ENCODE measurements at places on chromosomes 3 and 15.

- DNase-seq = no peak
Observed at GRCh38 chr3:106058475-106058874, 189.7 kb upstream of the CBLB start.

GRCh38 chr3:46946856-46947545 is 29.5 kb downstream of the CCDC12 start:
- peak; percentile 26 for DNase-seq

DNA sequence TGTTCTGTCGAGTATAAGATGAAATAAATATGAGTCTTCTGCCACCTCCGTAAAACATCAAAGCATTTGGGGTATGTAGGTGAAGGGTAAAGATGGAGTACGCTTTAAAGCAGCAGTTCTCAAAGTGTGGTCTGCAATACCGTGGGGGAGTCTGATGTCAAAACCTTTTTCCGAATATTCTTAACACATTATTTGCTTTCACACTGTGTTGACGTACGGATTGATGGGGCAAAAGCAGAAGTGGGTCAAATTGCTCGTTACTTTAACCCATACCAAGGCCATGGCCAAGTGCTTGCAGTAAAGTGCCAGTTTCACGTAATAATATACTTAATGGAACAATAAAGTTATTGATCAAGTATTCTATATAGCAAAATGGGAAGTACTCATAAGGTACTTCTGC is 36.3 kb downstream of the PAK2 start:
- no peak for DNase-seq

DNA sequence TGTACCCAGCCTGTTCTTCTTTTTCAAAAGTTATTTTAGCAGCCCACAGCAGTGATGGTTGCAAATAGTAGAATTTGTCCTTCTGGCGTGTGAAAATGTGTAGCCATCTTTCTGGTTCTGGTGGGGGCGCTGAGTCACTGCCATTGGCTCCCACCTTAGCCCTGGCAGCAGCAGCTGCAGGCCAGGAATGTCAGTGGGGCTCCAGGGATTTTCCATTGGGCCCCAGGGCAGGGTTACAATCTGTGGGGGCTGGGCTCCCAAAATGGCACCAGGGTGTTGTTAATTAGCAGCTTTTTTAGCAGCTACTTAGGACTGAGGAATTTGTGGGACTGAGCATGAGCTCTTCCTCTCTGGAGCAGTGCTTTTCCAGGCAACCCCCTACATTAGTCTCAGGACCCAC is 38.9 kb downstream of the TOPAZ1 start:
- DNase-seq = no peak

DNA sequence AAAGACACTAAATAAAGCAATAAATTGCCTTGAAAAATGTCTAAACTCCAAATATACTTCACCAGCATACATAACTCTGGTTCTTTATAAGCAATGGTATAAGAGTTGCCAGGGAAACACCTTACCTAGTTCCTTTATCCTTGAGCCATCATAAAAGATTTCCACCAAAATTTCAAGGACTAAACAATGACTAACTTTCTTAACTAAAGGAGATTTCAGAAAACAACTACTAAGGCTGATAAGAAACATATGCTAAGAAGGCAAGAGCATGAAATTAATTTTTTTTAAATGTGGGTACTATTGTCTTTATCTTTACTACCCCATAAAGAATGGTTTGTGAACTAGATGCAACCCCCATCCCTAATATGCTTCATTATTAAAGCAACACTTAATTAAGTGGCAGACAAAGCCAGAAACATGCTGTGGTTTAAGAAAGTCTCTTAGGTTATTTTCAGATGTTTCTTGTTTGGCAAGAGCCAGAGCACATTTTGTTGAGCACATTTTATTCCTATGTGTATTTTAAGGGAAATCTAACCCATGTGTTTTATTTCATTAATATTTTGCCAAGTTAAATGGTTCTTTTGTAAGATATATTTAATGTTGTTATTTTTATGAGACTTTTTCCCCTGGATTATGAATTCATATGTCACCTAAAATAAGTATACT is 17.4 kb upstream of the VEPH1 start:
- no peak for DNase-seq

DNA sequence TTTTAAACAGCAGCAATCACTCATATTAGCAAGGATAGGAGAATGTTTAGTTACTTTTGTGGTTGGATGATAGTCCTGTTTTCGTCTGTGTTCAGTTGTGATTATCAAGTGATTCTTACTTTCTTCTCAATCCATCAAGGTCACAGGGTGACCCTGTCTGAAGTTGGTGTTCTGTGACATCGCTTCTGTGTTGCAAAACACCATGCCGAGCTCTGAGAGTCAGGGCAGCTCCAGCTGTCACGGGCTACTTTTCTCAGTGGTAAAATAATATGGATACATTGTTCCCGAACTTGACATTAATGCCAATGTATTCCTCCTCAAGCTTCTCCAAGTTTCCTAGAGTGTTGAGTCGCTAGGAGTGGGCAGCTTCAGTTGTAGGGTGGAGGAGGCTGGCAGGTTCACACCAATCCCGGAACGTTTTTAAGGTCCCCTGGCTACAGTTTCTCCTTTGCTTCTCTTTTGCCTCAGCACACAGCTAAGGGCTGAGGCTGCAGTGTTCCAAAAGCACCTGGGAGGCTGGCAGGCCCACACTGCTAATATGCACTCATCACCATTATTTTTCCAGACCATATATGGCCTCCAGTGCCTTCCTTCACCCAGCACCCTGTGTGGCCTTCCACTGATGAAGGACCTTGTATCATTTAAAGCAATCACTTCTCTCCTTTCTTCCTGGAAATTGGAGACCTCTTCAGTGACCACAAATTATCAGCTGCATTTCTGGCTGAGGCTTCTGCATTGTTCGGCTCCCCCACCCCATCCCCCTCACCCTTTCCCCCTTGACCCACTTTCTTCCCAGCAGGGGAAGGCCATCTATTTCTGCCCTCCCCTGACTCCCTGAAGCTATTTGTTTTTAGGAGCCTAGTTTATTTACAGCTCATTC is 25.8 kb downstream of the COLQ start:
- no peak for DNase-seq

DNA sequence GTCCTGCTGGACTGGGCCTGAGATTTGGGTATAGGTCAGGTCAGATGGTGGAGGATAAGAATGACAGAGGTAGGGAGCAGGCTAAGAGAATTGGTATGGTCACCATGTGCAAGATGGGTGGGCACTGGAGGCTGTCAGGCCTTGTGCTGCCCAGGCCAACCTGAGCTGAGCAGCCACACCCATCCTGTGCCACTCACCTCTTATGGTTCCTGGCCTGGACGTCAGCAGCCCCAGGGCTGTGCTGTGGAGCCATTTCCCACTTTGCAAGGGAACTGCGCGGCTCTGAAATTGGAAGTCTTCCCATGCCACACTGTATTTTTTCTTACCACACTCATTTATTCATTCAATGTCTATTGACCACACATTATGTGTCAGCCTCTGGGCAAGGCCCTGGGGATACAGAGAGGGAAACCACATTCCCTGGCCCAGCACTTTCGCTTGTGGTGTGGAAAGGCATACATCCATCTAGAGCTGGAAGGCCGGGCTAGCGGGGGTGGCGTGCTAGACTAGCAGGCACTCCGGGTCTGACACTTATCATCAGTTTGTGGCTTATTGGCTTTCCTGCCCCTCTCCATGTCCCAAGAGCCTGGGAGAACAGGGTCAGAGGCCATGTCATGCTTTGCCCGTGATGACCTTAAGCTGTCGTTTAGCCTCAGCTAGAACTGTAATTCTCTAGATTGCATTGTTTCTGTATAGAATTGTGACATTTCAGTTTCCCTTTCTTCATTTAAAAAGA is 51.1 kb upstream of the POLG start:
- no peak for DNase-seq

- DNase-seq = no peak
Observed at GRCh38 chr3:136249091-136249490, 1.0 kb upstream of the PCCB start.

DNA sequence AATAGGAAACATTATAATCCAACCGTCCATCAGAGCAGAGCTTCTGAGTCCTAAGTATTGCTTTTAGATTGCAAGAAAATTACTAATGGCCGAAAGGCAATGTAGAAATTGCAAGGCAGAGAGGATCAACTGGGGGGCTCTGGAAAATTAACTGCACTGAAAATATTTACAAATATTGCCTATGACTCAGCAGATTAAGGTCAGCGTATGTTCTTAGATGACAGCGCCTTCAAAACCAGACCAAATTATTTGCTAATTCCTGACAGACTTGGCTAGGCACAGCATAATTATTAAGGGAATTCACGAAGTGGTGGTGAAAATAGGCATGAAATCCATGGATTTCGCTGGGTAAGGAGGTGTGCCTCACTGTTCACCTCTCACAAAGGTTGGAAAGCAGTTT is 947.7 kb downstream of the TUSC7 start:
- no peak for DNase-seq

DNA sequence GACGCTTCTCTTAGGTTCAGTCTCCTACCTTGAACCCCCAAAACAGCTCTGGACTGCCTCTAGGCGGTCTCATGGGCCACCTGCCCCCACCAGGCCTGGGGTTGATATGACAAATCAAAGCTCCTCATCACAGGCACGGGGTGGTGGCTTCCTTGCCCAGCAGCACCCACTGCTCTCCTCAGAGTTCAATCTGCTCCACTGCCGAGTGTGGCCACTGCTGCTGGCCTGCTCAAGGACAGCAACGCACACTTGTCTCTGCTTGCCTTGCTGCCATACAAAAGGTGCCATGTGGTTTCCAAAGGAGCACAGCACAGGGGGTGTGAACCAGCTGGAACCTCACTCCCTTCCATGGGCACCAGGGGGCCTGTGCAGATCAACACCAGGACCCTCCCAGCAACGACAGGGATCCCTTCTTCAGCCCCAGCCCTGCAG is 10.2 kb downstream of the KBTBD13 start:
- no peak for DNase-seq

DNA sequence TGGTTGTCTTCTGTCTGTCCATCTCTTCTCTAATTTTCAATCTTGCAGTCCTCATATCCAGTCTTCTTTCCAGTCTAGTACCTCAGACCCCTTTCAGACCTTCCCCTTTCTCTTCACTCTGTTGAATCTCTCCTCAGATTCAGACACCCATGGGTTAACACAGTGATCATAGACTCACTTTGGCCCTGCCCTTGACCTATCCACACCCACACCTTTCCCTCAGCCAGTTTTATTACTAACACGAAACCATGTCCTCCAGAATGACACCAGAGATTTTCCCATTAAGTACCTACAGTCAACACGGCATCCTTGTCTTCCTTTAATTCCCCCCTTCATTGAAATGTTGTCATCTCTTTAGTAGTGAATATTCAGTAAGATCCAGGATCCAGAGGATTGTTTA is 74.5 kb upstream of the UBE2E2 start:
- no peak for DNase-seq

GRCh38 chr15:41462084-41462795 is 31.4 kb upstream of the ITPKA start:
- no peak for DNase-seq

- DNase-seq = no peak
Observed at GRCh38 chr3:44962621-44963393, 13.2 kb downstream of the ZDHHC3 start.
